ENCODE measurements at places on chromosomes 13 and 19.
A peak's percentile ranks its signal among the peaks of the same experiment; 100 is the strongest.

GRCh38 chr19:29277102-29277501 is 64.2 kb upstream of the UQCRFS1 start:
- DNase-seq: peak; percentile 29

GRCh38 chr13:34350671-34351070 is 532.7 kb downstream of the RFC3 start:
- no peak for DNase-seq

DNA sequence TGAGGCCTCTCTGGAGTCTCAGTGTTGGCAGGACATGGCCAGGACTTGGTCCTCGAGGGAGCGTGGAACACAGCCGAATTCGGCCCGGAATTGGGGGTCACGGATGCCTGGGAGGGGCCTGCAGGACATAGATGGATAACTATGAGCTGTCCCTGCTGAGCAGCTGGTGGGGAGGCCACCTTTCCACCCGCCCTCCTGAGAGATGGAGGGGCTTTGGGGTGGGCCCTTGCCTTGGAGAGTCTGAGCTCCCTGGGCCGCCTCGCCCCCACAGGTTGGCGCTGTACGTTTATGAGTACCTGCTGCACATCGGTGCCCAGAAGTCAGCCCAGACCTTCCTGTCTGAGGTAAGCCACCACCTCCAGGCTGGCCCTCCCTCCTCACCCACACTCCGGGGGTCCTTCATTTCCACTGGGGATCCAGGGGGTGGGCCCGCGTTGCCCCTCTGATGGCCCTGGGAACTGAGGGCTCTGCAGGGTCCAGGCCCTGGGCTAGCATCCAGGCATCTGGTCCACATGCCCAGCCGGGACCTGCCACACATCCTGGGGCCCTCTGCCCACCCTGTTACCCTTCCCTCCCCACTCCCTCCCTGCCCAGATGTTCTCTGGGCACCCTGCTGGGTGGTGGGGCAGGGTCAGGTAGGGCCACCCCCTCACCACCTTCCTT is 8.0 kb downstream of the SSBP4 start:
- DNase-seq: no peak

GRCh38 chr19:30718707-30719106 is 346.5 kb downstream of the ZNF536 start:
- no peak for DNase-seq

GRCh38 chr19:46821512-46822409 is 28.9 kb downstream of the AP2S1 start:
- peak; percentile 47 for DNase-seq

DNA sequence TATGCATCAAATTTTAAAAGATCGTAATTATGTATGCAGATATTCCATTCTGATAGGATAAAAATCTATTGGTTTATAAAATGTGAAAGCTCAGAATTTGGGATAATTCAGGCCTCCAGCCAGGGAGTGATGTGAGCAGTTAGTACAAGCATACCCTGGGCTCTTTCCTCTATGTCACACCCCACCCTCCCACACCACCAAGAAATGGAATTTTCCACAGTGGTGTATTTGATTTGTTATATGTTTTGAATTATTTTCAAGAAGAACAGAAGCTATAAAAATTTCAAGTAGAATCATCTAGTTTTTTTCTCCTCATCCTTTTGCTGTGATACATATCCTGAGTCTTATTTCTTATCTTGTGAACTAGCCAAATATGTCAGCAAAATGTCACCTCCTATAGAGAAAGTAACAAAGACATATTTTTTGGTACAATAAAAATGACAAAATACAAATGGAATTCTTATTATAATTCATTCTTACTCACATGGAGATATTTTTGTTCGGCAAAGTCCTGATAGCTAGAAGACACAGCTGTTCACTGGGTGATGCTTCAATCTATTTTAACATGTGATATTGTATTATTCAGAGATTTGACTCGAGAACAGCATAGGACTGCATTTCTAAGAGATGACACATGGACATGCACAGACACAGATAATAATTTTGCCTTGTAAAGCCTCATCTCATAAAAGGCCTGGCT is 61.2 kb upstream of the FRY start:
- DNase-seq: no peak

GRCh38 chr13:50167224-50167947 is 152.1 kb downstream of the KCNRG start:
- DNase-seq: no peak

Measured in stimulated activated CD8-positive, alpha-beta memory T cell treated with anti-CD3 and anti-CD28 coated beads, Interleukin-7, amount 100 ng/mL, for 48 hours (primary cell).